ENCODE measurements at places on chromosomes 13 and 19.

DNA sequence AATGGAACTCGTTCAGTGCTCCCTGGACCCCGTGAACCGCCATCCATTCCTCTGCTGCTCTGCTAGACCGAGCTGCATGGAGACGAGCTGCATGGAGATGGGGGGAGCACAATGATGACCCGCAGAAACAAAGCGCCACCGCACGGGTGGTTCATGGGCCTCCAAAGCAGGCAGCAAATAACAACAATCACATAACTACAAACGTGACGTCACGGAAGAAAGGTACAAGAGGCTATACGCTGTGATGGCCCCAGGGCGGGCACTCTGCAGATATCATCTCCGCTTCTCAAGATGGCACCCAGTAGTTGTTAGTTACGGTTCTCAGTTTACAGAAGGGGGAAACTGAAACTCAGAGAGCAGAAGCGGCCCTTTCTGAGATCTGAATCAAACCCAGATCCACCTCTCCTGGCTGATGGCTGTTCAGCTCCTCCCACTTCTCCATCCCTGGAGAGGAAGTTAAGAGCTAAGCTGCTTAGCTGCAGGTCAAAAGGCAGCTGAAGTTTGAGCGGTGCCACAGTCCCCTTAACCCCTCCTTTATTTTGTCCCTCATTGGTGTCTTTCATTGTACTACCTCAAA lies 1.7 kb downstream of the ATP13A1 start:
- no peak for DNase-seq

DNA sequence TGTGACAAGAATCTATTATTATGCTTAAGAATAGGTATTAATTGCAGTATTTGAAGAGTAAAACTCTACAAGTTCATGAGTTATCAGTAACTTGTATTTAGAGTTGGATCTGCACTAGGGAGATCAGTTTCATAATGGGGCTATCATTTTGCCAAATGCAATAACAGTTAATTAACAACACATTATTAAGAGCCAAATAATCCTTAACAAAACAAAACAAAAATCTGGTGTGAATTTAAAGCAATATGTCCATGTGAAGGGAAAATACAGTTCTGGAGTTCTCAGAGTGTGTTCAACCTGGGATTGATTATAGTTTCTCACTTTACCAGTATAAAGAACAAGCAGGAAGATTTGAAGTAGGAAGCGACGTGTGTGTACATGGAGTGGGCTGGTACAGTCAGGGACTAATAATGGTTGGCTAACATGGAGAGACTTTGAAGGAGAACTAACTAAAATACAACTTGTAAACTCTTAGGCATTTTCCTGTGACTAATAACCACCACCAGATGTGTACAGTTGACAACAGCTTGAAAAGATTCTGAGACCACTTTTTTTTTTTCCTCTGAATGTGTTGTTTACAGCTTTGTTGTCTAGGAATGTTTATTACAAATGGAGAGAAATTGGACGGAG lies 58.5 kb downstream of the POSTN start:
- no peak for DNase-seq

DNA sequence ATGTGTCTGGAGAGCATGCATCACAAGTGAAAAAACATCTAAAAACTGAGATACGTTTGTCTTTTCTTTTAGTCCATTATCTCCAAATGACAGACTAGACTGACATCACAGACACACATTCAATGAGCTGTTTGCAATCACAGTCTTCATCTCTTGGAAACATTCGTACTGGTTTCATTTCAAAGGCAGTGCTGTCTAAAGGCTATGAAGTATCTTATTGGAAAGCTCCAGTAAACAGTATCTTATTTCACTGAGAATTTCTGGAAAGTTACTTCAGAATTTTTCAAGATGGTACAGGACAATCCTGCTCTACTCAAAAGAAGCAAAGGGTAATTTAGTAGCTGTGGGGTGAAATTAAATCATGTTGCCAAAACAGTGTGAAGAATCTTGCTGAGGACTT lies 53.5 kb upstream of the TNFRSF19 start:
- no peak for DNase-seq

- no peak for DNase-seq
These were observed 272.5 kb downstream of the ENOX1 start for GRCh38 chr13:43514311-43514710.

- DNase-seq, result no peak
These were observed 56.9 kb upstream of the ZNF254 start for GRCh38 chr19:24029941-24030636.

GRCh38 chr19:19423322-19423721 lies 17.8 kb downstream of the GATAD2A start:
- no peak for DNase-seq

DNA sequence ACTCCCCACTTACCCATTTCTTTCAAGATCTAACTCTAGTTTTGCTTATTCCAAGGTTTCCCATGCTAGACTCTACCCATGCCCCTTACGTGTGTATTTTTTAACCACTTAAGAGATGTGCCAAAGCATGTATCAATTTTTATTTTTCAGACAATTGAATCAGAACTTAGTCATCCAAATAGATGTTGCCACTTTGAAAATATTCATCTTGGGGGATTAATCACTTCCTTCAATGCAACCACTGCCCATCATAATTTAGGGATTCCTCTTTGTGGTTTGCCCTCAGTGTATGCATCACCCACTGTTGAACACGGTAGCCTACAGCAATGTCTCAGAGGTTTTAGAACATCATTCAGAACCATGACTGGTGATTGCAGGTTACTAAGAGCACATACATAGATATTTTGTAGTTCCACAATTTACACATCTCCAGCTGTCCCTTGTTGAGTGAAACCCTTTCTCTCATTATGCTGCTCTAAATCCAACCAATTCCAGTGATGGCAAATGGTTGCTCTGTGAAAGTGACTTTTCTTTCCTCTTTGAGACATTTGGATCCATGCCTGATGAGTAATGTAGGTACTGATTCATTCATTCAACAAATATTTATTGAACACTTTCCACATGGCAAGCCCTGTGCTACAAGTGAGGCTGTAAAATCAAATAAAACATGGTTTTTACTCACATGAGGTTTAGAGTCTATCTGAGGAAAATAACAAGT lies 60.6 kb upstream of the SERP2 start:
- DNase-seq, result no peak
